ENCODE measurements at places on chromosomes 1 and 21. TPM values are rescaled to one million over a fixed set of nuclear protein-coding genes. Genes with fewer than 3 reads are reported as not detected.

The LDLRAD2 gene
- total RNA-seq = not detected

The WNT2B gene
- total RNA-seq = 0.15 TPM

- H3K27me3 ChIP-seq = no peaks in the 10 kb centered on the region
- H3K4me3 ChIP-seq = no peak overlapping the region
- DNase-seq = no peak
- H3K4me1 ChIP-seq = peaks cover 21% of the 10 kb centered on the region
- H3K27ac ChIP-seq = no peak overlapping the region
- H3K36me3 ChIP-seq = peaks cover 14% of the 10 kb centered on the region
These were observed 4.9 kb downstream of the PRKAB2 start for GRCh38 chr1:147167365-147167764.

GRCh38 chr1:3673381-3674099 lies 21.2 kb downstream of the TP73 start:
- no peak overlapping the region for H3K27ac ChIP-seq
- H3K4me1 ChIP-seq = peaks cover 17% of the 10 kb centered on the region
- peaks cover 7% of the 10 kb centered on the region for H3K27me3 ChIP-seq
- DNase-seq = no peak
- H3K36me3 ChIP-seq = no peaks in the 10 kb centered on the region
- H3K4me3 ChIP-seq = no peak overlapping the region

DNA sequence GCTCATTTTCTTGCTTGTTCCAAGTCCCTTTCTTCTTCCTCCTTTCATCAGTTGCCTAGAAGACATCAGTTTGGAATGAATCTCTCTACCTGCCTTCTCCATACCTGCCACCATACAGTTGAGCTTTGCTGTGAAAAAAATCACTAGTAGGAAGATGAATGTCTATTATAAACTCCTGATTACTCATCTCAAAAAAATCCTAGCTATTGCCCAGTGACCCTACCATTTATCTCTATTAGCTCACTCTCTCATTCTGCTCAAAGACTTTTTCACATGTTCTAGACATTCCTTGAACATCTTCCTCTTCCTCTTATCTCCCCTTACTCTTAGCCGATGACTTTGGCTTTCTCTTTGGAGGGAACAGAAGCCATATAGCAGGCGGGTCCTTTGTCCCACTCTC lies 49.7 kb upstream of the HMGB4 start:
- H3K27ac ChIP-seq = no peak overlapping the region
- no peaks in the 10 kb centered on the region for H3K4me1 ChIP-seq
- H3K36me3 ChIP-seq = no peaks in the 10 kb centered on the region
- no peak for DNase-seq

DNA sequence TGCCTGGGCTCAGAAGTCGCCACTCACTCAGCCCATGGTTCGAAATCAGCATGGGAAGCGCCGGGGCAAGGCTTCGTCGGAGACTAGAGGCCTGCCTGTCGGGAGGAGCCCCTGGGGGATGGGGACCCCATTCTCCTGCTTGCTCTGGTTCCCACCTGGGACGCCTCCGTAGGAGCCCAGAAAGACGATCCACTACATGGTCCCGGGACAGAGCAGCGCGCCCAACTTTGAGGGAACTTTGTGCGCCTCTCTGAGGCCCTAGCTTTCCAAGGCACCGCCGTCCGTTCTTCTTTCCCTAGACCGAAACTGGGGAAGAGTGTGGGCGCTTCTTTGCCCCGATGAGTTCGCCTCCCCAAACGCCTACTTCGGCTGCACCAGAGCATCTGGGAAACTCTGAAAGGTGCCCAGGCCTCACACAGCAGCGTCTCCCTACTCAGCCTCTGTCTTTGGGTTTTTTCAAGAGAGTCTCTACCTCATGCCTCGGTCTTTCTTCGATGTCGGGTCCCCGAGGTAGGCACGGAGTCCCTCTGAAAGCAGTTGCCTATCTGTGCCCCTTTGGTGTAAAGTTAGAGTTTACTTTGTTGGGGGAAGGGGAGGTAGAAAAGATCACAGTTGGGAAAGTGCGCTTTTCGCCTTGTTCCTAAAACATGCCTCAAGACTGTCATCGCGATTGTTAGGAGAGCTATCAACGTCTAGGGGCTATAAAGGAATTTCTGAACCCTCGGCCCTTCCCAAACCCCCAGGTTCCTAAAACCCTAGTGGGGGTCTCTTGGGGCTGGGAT lies 14.0 kb downstream of the NR5A2 start:
- H3K4me1 ChIP-seq = peaks cover 30% of the 10 kb centered on the region
- peaks cover 3% of the 10 kb centered on the region for H3K36me3 ChIP-seq
- H3K27ac ChIP-seq = no peak overlapping the region
- H3K27me3 ChIP-seq = peaks cover 73% of the 10 kb centered on the region

DNA sequence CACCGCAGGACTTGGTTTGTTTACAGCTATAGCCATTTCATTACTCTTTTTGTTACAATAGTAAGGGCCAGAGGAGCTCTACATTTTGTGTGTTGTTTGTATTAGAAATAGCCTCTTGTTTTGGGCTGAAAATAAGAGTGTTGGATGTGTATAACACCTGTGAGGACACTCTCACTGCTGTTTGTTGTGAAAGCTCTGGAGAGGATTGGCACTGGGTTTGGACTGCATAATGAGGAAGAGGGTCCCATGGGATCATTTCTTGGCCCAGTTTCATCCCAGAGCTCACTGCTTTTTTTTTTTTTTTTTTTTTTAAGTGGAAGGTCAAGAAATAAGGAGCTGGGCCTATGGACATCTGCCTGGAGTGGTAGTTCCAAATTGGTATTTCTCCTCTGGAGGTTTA lies 61.6 kb upstream of the KIAA0040 start:
- no peak overlapping the region for H3K27ac ChIP-seq
- no peaks in the 10 kb centered on the region for H3K36me3 ChIP-seq
- H3K4me3 ChIP-seq = no peak overlapping the region
- no peaks in the 10 kb centered on the region for H3K4me1 ChIP-seq
- H3K27me3 ChIP-seq = no peaks in the 10 kb centered on the region

All from activated CD4-positive, alpha-beta memory T cell treated with anti-CD3 and anti-CD28 coated beads for 36 hours (primary cell).